ENCODE measurements at places on chromosomes 7 and 10.

- no peak for DNase-seq
Observed at GRCh38 chr10:30358206-30358605, 9.1 kb upstream of the MTPAP start.

GRCh38 chr10:69630651-69631400 lies 779 bp downstream of the FAM241B start:
- no peak for DNase-seq

DNA sequence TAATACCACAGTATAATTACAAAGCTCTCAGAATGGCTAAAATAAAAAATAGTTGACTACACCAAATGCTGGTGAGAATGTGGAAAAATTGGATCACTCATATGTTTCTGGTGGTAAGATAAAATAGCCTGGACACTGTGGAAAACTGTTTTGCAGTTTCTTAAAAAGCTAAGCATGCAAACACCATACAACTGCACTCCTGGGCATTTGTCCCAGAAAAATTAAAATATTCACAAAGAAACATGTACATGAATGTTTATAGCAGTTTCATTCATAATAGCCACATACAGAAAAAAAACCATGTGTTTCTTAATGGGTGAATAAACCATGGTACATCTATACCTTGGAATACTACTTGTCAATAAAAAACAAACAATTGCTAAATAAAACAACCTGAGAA lies 172.9 kb downstream of the AHR start:
- DNase-seq = no peak

DNA sequence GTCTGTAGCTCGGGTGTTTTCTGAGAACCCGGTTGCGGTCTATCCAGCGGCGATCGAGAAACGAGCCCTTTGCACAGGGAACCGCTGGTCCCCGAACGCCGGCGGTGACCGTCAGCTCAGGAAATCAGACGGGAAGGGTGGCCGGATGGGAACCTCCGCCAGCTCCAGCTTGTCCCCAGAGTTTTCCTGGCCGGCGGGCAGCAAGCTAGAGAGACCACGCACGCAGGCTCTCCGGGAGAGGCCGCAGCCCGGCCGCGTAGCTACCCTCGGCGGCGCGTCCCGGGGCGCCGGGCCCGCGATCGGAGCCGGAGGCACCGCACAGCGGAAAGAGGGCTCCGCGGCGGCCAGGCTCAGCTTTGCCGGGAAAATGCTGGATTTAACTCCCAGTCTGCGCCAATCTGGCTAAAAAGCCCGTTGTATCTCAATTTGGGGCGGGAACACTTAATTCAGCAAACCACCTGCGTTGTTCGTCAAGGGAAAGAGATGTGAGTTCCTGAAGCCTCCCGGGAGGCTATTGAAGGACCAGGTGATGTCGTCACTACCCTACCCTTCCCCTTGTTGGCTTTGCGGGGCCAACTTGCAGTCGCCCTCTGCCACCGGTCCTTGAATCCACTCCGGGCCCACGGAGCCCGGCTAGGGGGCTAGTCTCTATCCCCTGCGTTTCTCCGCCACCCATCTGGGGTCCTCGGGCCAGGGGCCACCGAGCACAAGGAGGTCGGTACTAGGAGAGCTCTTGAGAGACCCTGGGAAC lies 859 bp upstream of the CH25H start:
- DNase-seq = peak; percentile 2

DNA sequence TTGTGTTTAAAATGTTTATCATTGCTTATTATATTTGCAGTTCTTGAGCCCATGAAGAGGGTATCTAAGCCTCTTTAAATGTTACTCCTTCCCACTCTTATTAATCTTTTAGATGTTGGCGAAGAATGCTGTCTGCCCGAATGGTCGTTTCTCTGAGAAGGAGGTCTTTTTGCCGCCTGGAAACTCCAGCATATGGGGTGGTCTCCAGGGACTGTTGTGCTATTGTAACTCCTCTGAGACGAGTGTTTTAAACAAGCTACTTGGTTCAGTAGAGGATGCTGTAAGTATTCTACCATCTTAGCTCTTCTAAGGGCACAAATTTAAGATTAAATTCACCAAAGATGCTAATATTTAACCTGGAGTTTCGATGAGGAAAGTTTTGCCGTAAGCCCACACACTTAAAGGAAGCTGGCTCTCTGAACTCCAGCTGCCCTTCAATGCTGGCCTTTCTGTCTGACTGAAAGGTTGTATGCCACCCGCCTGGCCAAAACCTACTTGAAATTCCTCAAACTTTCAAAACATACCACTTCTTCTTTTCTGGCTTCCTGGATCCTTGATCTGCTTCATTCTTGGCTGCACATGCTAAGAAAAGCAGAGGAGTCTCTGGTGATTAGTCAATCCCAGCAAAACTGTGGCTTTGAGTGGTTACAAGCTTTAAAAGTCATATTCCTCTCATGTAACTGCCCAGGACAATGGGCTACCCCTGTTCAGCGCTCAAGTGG lies 74.7 kb downstream of the ABCA13 start:
- DNase-seq = no peak

DNA sequence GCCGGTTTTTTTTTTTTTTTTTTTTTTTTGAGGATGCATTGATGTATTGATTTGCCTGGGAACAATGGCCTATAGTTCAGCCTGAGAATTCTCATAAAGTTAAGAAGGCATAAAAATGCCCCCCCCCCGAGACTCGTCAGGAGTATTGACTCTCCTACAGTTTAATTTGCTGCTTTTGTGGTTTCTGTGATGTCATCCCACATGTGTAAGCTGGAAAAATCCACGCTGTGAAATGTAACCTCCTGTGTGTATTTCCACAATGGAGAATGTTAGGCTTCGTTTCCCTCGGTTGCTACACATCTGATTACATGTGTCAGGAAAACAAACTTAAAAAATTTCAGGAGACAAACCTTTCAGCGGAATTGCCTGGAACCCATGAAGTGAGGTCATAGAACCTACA lies 117.9 kb downstream of the FANK1 start:
- DNase-seq = peak; percentile 18

DNA sequence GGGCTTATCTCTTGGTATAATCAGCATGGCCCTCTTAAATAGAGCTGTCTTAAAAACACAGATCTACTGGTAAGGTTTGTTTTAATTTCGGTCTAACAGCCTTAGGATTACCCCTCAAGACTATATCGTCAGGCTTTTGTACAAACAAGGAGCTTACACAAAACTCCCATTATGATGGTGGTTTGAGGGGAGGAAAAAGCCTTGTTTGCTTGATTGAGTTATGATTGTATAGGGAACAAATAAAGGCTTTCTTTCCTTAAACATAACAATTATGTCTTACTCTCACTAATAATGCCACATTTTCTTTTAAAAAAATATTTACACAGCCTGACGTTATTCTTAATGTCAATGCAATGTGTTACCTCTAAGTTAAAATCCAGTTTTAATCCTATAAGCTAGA lies 188.8 kb upstream of the TCF7L2 start:
- no peak for DNase-seq

DNA sequence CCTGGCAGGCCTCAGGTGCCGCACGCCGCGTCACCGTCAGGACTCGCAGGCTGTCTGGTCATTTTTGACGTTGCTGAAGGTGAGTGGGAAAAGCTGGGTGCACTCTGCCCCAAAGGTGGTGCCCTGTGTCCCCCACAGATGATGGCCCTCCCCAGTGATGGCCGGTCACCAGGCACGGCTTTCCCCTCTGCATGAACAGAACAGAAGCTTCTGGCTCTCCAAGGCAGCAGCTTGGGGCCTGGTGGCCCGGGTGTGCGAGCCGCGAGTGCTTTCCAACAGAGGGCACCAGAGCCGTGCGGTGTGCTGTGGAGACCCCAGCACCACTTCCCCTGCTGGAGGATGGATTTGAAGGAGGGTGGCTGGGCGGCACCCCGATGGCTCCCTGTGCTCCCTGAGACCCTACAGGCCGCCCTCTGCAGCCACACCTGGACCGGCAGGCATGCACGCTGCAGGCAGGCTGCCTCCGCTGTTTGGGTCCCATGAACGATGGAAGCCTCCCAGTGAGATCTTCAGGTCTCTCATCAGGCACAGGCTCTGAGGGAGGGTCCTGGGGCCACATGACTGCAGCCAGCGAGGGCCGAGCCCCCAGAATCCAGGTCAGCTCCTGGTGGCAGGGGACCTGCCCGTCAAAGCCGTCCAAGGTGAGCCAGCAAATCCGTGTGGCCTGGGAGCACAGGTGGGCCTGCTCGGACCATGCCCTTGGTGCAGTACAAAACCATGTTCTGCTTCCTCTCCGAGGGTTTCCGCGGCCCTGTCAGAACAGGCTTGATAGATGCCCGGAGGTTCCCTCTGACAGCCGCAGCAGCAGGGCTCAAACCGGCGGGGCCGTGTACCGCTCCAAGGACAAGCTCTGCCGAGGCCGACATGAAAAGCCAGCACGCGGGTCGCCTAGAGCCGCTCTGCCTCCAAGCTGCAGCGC lies 195.4 kb downstream of the EBF3 start:
- DNase-seq = no peak

- DNase-seq = no peak
Observed at GRCh38 chr10:48249004-48249762, 25.3 kb downstream of the FRMPD2 start.

DNA sequence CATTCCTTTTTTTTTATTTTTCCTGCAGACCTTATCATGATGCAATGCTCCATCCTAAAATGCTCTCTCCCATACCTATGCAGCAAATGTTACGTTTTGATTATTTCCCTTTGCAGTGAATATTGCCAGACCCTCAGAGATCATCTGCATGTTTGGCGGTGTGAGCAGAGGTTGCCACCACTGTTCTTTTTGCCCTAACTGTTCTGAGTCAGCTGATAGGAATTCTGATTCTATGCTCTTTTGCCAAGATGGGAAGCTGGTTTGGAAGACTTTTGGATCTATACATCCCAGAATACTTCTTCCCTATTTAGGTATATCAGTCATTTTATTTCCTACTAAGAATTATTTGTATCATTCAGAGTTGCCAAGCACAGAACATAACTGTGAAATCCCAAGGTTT lies 130.5 kb downstream of the KLF6 start:
- no peak for DNase-seq

GRCh38 chr10:133314911-133315310 lies 6.2 kb downstream of the ZNF511 start:
- DNase-seq = no peak

- peak; percentile 39 for DNase-seq
Observed at GRCh38 chr10:49177391-49178355, 10.5 kb downstream of the TMEM273 start.

DNA sequence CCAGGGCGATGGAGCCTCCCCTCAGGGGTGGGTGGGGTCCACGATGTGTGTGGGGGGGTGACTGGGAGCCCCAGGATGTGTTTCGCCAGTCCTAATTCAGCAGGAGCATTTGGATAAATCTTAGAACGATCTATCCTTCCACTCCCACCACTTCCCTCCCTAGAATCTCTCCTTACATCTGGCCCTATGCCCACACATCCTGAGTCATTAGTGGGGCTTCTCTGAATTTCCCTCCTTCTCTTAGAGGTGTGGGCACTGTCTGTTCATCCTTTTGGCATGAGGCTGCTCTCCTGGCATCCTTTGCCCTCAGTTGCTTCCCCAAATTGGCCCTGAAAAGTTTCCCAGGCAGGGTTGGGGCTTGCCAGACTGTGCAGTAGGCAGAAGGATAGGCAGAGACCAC lies 1.6 kb downstream of the GHRHR start:
- no peak for DNase-seq

GRCh38 chr10:17651896-17652295 lies 7.9 kb downstream of the STAM start:
- no peak for DNase-seq

DNA sequence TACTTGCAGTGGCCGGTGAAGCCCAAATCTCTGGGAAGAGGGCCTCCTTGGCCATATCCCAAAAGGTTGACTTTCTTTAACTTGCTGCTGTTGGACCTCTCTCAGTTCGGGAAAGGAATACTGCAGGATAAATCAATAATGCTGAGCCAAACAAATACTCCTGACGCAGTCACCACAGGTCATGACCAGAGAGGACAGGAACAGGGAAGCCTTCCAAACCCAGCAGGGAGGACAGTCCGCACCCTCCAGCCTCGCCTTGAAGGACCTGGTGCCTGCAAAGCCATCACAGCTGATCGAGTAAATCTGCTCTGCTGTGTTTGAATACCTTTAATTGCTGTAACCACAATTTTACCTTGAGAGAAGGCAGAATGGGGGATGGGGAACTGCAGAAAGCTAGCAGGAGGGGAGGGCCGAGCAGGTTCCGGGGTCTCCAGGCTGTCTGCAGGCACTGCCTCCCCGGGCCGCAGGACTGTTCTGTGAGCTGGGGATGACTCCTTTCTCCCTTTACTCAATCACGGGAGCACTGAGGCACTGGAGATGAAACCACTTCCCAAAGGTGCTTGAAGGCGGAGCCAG lies 20.8 kb upstream of the INSIG1 start:
- no peak for DNase-seq

Measured in Calu3 (cell line).